Omental fat pad (tissue), 4 donors: ENCODE measurements at places on chromosomes 4 and X.

- DNase-seq: no peak
Measured at GRCh38 chr4:163544407-163545038, 50.0 kb downstream of the TMA16 start.

DNA sequence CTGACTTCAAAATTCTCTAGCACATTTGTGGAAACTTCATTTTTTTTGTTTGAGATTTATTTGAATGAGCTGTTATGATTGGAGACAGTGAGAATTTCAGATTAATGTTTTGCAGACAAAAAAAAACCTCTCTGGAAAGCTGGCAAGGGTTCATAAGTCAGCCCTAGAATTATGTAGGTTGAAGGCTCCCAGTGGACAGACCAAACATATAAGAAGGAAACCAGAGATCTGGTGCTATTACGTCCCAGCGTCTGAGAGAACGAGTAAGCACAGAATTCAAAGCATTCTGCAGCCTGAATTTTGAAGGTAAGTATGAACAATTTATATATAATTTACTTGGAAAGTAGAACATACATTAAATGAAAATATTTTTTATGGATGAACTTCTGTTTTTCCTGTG lies at the start of gene AGTR2:
Gene AGTR2, plus strand, starts transcription at position 234 of the 400 bp plus-strand sequence. CDS start 1,537 bp downstream, outside the sequence.
- DNase-seq: no peak

- no peak for DNase-seq
Measured at GRCh38 chr4:48787056-48787455, 7.0 kb upstream of the FRYL start.

- no peak for DNase-seq
Measured at GRCh38 chrX:2408856-2409255, 91.9 kb downstream of the DHRSX start.

DNA sequence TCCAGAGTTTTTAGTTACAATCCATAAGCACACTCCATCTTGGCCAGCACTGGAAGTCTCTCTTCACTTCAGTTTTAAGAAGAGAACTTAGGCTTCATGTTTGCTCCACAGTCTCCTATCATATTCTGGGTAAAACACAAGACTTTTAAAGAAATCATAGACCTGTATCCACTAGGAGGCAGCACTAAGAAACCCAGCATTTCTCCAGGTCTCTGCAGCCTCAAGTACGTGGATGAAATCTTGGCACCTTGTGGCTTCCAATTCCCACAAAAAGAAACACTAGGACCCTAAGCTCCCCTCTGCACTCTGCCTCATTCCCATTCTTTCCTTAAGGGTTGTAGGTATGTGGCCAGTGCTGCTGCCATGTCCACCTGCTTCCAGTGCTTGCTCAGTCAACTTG lies 367.3 kb upstream of the CASK start:
- no peak for DNase-seq

GRCh38 chrX:72097098-72097497 lies 34.6 kb downstream of the RTL5 start:
- no peak for DNase-seq

GRCh38 chr4:149005191-149005590 lies 563.0 kb upstream of the NR3C2 start:
- DNase-seq: no peak

DNA sequence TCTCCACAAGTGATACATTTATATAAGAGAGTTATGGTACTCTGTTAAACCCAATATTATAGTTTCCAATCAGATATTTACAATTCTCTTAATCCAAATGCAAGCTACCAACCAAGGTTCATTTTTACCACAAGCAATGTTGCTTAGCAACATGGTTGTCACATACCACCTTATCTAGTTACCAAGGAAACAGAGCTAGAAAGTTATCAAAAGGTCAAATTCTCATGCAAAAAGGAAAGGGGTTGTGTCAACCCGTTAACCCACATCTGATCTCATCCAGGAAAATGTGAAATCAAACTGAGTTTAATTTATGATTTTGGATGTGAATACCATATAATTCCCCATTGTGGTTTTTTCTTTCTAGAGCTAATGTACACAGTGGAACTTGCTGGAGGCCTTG lies 274.1 kb upstream of the MAGEB2 start:
- no peak for DNase-seq

- no peak for DNase-seq
Measured at GRCh38 chr4:33104273-33104672, 2384.1 kb downstream of the PCDH7 start.

GRCh38 chr4:185202984-185203485 lies 765 bp downstream of the CFAP97 start:
- DNase-seq: no peak

GRCh38 chr4:133472244-133472643 lies 323.1 kb downstream of the PCDH10 start:
- DNase-seq: no peak

GRCh38 chr4:2036327-2036726 lies 22.8 kb upstream of the NAT8L start:
- no peak for DNase-seq

GRCh38 chrX:136910565-136911035 lies 30.1 kb upstream of the RBMX start:
- DNase-seq: no peak

- DNase-seq: no peak
Measured at GRCh38 chr4:1170976-1171310, 1.4 kb downstream of the SPON2 start.

- DNase-seq: no peak
Measured at GRCh38 chrX:137562096-137562495, 3.8 kb upstream of the ZIC3 start.

- no peak for DNase-seq
Measured at GRCh38 chr4:90181644-90182043, 54.5 kb downstream of the CCSER1 start.

- DNase-seq: no peak
Measured at GRCh38 chr4:655464-656151, 18.5 kb downstream of the ATP5ME start.

DNA sequence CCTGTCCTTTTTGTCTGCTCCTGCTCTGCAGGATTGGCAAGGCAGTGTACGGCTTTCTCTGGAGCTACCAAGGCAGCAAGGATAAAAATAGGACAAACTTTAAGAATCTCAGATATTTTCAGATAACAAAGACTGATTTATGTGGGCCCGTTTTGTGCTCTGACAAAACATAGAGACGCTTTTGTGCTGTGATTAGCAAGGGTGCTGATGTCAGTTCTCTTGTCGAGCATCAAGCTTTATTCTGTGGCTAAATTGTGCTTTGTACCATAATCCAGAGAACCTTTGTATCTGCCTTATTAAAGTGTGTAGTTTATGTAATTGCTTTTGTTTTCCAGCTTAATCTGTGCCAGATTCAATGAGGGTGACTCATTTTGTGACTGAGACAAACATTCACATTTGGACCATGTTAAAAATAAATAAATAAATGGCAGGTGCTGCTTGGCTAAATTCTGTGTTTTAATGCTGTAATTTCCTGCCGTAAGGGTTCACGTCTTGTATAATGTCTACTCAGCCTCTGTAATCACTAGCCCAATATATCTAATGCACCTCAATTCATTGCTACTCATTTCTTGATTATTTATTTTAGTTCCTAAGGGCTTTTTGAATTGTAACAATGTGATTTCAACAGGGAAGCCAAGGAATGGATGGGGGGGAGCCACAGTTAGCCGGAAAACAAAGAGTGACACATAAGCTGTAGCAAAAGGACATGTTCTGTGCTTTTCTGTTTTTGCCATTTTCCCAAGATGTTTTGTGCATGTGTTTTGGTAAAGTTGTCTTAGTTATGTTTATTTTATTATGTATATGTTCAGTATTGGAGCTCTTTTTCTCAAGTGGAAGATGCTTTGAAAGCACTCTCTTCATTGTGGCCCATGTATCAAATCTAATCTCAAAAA lies 75.1 kb downstream of the GAB1 start:
- no peak for DNase-seq

- DNase-seq: no peak
Measured at GRCh38 chr4:94373752-94374151, 31.1 kb upstream of the HPGDS start.

DNA sequence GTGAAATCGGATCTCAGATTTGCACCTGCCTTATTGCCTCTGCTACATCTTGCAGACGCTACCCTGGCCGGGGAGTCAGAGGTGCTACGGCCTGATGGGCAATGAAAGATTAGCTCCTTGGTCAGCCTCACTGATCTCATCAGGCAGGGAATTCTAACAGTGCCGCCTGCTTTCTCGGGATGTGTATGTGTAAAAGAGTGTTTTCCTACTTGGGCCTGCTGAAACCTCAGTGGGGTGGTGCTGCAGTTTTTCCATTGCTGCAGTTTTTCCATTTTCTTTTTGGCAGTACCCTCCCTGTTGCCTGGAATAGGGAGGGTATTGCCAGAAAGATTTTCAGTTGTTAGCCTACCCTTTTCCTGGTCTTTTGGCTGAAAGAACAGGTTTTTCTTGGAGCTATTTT lies 117.5 kb downstream of the CDKL5 start:
- DNase-seq: no peak

DNA sequence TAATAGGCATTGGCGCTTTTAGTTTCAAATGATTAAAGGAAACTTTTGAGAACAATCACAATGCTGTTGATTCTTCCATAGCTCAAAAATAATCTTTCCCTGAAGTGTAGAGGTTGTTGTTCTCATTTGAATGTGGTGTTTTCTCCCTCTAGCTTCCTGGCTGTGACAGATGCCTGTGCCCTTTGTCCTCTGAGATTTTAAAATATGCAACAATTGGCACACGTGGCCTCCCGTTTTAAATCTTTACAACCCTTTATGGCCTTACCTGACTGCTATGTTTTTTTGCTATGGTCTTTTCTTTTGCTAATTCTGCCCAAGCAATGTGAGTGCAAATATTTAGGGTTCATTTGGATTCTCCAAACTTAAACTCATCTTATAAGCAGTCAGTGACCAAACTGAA lies 22.9 kb upstream of the CASK start:
- DNase-seq: no peak

GRCh38 chrX:136850441-136851175 lies 29.9 kb downstream of the RBMX start:
- DNase-seq: no peak

- DNase-seq: no peak
Measured at GRCh38 chrX:111375747-111376146, 36.2 kb downstream of the DCX start.

DNA sequence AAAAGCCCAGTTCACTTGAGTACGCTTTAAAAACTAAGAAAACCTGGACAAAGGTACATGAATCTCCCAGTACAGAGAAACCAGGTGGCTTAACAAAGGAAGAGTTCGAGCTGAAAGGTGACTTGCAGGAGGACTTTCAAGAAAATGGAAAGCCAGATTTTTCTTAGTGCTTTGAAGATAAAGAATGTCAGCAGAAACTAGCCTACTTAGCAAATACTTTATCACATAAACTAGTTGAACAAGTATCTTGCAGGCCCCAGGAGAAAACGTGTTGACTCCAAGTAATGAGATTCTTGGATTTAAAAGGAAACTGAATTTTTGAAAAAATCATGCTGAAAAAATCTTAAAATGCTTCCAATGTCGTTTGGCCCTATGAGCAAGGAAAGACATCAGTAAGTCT lies 26.4 kb downstream of the CDKN2AIP start:
- no peak for DNase-seq

- no peak for DNase-seq
Measured at GRCh38 chr4:73687421-73687820, 52.9 kb upstream of the CXCL8 start.

DNA sequence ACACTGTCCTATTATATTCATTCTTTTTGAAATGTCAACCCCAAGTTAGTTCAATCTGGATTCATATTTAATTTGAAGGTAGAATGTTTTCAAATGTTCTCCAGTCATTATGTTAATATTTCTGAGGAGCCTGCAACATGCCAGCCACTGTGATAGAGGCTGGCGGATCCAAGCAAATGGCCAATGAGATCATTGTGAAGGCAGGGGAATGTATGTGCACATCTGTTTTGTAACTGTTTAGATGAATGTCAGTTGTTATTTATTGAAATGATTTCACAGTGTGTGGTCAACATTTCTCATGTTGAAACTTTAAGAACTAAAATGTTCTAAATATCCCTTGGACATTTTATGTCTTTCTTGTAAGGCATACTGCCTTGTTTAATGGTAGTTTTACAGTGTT lies 1.6 kb downstream of the CXCL1 start:
- DNase-seq: no peak

DNA sequence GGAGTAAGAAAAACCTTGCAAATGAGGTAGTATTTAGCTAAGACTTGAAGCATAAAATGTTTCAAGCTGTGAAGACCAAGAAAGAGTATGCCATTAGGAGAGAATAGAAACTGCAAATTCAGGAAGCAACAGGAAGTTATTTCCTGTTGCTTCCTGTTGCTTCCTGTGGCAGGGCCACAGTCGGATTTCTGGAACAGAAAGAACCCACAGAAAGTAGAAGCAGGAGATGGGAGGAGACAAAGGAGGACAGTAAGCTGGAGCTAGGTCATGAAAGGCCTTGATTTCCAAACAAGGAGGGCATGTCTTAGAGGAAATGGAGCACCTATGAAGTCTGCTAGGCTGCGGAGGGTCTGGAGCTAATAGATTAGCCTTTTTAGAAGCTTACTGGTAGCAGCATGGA lies 17.2 kb downstream of the ASB11 start:
- DNase-seq: no peak

GRCh38 chr4:150950657-150951288 lies 64.3 kb downstream of the LRBA start:
- DNase-seq: no peak

DNA sequence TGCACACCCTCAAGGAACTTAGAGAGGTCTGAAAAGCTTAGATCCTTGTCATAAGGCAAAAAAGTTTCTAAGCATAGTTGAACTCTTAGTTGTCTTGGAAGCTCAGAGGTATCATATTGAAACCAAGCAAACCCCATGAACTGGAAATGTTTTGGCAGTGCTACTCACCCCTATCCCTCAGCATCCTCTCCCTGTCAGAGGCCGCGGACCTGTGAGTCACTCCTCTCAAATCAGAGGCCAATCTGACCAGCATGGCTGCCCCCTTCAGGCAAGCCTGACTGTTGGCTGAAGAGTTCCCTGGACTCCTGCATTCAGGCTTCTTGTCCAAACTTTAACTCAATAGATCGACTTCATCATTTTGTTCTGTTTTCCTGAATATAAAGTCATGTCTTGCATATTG lies 69.4 kb downstream of the KCNIP4 start:
- DNase-seq: no peak

GRCh38 chr4:112225157-112225556 lies 6.4 kb upstream of the AP1AR start:
- DNase-seq: no peak

GRCh38 chr4:45910511-45910910 lies 213.3 kb downstream of the GABRG1 start:
- no peak for DNase-seq

GRCh38 chr4:2932321-2932950 lies 30.8 kb downstream of the NOP14 start:
- DNase-seq: no peak
